Endodermal cell (in vitro differentiated cells): ENCODE measurements at places on chromosomes 3 and 15.
A peak's percentile ranks its signal among the peaks of the same experiment; 100 is the strongest.

- DNase-seq = peak; percentile 77
Measured at GRCh38 chr3:134641671-134642300, 9.0 kb downstream of the KY start.

- DNase-seq = no peak
Measured at GRCh38 chr3:9602620-9603019, 46.7 kb upstream of the MTMR14 start.

GRCh38 chr15:39140060-39140604 lies 440.7 kb upstream of the THBS1 start:
- no peak for DNase-seq

DNA sequence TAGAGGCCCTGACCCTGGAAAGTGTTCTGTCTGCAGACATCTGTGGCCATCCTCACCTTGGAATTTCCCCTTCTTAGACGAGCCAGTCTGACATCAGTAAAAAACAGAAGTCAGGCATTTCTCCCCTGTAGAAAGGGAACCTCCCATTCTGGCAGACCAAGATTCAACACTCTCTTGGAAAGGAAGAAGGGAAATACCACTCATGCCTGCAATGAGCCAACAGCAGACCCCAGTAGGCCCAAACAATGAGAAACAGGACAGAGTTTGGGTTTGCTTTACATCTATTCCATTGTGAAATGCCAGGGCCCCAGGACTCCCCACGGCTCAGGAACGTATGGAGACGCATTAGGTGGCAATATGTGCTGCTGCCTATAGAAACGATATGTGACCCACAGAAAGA lies 264.0 kb upstream of the NSMCE3 start:
- DNase-seq = peak; percentile 57

- DNase-seq = no peak
Measured at GRCh38 chr3:59064728-59065127, 14.9 kb upstream of the CFAP20DC start.

GRCh38 chr3:186167646-186168395 lies 58.9 kb upstream of the ETV5 start:
- DNase-seq = no peak

GRCh38 chr15:66894986-66895780 lies 170.2 kb upstream of the SMAD3 start:
- DNase-seq = peak; percentile 33

- DNase-seq = peak; percentile 93
Measured at GRCh38 chr15:26866298-26867199, at the start of gene GABRA5. Gene GABRA5 (plus strand): TSS chr15:26867062. CDS start chr15:26869249, 2,187 bp downstream.

DNA sequence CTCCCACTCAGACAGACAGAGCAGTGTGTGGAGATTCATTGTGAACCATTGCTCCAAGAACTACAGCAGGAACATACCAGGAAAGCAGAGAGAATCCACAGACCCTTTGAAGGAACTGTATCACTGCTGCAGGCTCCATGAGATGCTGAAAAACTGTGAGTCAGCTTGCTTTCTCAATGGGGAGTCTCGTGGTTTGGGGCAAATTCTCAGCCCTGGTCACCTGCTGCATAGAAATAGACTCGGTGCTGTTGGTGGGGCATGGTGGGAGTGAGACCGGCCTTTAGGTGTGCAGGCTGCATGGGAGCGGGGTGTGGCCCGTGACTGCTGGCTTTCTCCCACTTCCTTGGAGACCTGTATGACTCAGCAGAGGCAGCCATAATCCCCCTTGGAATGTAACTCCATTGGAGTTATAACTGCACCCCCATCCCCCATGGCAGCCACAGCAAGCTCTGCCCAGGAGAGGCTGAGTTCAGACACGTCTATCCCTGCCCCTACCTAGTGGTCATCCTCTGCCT lies 35.6 kb downstream of the ALCAM start:
- peak; percentile 76 for DNase-seq

DNA sequence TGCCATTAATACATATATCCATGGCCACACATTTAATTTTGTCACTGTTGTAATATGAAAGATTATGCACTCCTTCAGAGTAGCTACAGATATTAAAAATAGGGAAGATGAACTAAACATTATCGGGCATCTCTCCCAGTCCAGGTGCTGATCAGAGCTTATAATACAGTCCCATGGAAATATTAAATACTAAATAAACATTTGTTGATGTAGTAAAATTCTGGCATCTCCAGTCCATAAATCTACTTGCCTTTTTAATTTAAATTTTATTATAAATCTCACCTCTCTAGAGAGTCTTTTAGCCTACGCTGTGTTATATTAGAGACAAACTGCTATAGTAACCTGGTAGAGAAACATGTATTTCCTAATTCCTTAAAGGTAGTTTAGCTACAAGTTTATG lies 297.6 kb downstream of the GRM7 start:
- DNase-seq = no peak

GRCh38 chr15:74869726-74870407 lies 3.3 kb downstream of the SCAMP2 start:
- DNase-seq = no peak

DNA sequence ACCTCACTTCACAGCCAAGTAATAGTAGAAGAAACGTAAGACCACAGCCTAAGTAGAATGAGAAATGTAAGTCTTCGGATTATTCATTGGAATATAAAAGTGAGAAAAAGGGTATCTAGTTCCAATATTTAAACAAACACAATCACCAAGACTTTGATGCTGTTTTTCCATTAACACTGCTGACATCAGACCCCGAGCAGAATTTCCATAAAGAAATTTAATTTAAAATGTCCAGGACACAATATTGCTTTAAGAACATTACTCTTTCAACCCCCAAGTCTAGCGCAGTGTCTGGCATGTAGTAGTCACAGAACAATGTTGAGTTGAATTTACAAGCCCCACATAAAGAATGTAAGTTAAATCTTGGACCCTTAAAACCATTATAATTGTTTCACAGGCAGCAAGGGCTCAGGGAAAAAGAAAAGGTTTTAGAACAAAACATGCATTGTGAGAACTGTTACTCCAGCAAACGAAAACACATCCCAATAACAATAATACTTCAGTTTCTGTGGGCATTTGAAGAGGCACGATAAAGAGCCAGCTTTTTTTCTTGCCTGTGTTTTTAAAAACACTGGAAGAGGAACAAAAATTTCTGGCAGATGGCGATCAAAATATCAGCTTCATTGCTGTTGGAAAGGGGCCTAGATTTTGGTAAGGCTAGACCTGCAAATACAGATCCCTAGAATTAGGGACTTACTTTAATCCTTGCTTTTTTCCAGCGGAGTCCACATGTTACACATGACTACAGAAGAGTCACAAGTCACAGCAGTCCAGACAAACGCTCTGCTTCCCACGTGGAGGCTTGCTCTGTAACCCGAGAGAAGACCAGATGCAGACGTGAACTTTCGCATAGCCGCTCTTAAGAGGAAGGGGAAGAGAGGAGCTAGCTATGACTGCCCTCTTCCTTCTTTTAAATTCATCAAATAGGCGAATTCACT lies 77.9 kb upstream of the IGSF10 start:
- DNase-seq = no peak

- no peak for DNase-seq
Measured at GRCh38 chr15:95227235-95227634, 995.9 kb downstream of the MCTP2 start.

- no peak for DNase-seq
Measured at GRCh38 chr3:100209948-100210771, 50.6 kb upstream of the TBC1D23 start.

GRCh38 chr3:83248454-83248853 lies 1487.0 kb upstream of the GBE1 start:
- no peak for DNase-seq

DNA sequence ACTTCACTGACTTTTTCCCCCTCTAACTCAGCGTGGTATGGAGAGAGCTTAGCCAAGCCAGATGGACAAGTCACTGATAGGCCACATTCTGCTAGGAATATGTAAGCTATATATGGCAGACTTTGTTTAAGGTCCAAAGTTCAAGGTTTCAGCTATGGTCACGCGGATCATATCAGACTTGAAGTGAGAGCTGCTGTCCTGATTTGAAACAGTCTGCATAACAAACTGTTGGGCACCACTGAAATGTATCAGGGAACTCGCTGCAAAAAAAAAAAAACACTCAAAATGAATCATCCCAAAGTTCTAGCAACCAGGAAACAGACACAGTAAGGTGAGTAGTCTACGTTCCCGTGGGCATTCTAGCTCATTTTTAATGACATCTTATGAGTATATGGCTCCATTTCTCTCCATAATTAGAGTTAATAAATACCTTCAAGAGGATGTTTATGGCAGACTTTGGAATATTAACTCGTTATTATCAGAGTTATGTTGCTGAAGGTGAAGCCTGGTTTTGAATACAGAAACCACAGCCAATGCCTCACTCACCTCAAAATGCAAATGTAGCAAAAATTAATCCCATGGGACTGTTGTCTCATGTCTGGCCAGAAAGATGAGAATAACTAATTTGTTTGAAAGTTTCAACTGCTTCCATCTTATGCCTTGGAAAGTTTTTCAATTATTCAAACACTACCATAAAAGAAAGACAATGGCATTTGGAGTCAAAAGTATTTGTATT lies 12.3 kb downstream of the DPH3 start:
- DNase-seq = no peak

- peak; percentile 57 for DNase-seq
Measured at GRCh38 chr3:152524198-152525140, 255.7 kb downstream of the MBNL1 start.

- no peak for DNase-seq
Measured at GRCh38 chr3:171372694-171373093, 87.5 kb downstream of the TNIK start.

DNA sequence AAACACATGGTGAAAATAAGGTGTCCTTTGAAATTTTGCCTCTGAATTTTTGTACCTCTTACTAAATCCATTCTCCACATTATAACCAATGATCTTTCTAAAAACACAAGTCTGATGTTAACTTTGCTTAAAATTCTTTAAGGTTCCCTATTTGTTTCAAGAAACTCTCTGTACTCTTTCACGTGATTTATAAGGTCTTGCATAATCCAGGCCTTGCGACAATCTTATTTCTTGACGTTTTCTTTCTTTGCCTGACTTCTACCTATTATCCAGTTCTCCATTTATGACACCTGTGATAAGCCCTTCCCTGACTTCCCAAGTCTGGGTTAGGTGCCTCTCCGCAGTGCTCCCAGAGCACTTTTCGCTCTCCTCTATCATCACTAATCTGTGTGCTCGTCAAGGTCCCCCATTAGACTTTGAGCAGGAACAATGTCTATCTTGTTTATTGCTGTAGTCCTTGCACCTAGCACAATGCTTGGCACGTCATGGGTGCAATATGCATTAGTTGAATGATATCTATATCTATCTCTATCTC lies 24.3 kb upstream of the KPNA1 start:
- peak; percentile 7 for DNase-seq

DNA sequence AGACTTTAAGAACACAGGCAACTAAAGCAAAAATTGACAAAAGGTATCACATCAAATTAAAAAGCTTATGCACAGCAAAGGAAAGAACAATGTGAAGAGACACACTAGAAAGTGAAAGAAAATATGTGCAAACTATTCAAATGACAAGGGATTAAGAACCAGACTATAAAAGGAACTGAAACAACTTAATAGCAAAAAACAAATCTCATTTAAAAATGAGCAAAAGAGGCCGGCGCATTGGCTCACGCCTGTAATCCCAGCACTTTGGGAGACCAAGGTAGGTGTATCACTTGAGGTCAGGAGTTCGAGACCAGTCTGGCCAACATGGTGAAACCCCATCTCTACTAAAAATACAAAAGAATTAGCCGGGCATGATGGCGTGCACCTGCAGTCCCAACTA lies 14.4 kb downstream of the NGLY1 start:
- no peak for DNase-seq

- DNase-seq = no peak
Measured at GRCh38 chr3:1269808-1270207, 177.0 kb downstream of the CNTN6 start.

DNA sequence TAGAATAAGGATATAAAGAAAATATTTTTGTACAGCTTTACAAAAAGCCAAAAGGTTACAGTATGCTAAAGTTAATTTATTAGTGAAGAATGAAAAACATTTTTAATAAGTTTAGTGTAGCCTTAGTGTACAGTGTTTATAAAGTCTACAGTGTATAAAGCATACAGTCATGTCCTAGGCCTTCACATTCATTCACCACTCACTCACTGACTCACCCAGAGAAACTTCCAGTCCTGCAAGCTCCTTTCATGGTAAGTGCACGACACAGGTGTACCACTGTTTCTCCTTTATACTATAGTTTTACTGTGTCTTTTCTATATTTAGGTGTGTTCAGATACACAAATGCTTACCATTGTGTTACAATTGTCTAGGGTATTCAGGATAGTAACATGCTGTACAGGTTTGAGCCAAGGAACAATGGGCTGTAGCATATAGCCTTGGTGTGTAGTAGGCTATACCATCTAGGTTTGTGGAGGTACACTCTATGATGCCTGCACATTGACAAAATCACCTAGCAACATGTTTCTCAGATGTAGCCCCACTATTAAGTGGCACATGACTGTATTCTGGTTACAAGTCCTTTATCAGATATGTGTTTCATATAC lies 197.1 kb upstream of the KBTBD8 start:
- no peak for DNase-seq

- DNase-seq = no peak
Measured at GRCh38 chr3:81216192-81216591, 545.3 kb downstream of the GBE1 start.

- no peak for DNase-seq
Measured at GRCh38 chr3:136490646-136491405, 240.7 kb downstream of the PCCB start.

DNA sequence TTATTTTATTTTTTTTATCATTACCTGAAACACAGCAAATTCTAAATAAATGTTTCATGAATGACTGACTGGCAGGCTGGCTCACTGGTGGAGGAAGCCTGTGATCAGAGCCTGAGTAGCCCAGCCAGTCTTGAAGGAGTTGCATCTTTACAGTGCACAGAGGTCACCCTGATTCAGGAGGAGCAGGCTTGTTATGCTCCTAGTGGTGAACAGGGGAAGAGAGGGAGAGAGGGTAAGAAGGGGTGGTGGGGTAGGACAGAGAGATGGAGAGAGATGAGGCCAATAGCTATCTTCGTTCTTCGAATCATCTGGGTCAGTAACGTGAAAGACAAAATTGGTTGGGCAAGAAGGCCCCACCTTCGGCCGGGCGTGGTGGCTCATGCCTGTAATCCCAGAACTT lies 202.6 kb upstream of the MCTP2 start:
- peak; percentile 46 for DNase-seq

- DNase-seq = peak; percentile 76
Measured at GRCh38 chr3:118863731-118864322, 170.8 kb downstream of the IGSF11 start.

DNA sequence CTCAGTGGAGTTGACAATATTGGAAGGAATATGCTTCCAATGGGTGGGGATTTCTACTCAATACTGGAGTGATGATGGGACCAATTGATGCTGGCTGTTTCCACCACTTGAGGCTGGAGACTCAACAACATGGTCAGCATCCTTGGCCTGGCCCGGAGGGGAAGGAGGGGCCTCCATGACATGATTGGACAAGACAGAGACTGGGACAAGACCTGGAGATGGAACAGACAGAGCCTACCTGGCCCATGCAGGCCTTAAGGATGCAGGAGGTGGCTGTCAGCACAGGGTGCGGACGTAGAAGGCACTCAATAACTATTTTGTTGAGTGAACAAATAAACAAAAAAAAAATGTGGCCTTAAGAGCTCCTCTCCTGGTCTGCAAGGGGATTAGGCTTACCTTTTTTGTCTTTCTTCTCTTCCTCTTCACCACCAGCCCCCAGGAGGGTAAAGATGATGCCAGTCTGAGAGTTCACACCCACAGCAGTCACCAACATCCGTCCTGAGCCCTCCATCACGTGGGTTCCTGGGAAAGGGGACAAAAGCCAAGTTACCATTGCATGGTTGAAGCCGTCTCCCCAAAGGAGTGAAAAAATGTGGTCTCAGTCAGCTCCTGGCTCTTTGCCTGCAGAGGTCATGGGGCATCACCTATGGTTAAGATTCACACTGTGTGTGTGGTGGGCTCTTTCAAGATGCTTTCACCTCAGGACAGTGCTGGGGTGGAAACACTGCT lies 67.1 kb upstream of the SEC13 start:
- no peak for DNase-seq
